Stimulated activated CD4-positive, alpha-beta T cell treated with anti-CD3 and anti-CD28 coated beads, TNF-alpha, amount 100 ng/mL, for 24 hours (primary cell): ENCODE measurements at places on chromosomes 2 and 18.

DNA sequence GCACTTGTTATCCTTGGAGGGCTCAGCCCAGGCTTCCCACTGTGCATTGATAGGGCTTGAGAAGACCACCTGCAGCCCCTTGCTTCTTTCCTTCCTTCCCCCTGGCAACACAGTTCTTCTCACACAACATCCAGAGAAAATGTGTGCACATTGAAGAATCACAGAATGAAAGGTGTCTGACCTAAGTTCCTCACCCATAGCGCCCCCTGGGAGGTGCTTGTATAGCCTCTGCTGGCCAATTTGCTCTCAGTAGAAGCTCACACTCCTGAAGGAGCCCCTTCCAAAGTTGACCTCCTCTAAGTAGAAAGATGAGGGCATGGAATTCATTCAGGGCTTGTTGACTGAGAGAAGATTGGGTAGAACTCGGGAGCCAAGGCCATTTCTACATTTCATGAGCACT is 758.4 kb upstream of the KLHL29 start:
- DNase-seq: no peak

GRCh38 chr18:10518595-10519255 is 7.1 kb upstream of the NAPG start:
- no peak for DNase-seq

GRCh38 chr2:28336982-28337627 is 55.6 kb upstream of the FOSL2 start:
- no peak for DNase-seq

- DNase-seq: no peak
Measured at GRCh38 chr2:238761868-238762267, 86.0 kb upstream of the TWIST2 start.

DNA sequence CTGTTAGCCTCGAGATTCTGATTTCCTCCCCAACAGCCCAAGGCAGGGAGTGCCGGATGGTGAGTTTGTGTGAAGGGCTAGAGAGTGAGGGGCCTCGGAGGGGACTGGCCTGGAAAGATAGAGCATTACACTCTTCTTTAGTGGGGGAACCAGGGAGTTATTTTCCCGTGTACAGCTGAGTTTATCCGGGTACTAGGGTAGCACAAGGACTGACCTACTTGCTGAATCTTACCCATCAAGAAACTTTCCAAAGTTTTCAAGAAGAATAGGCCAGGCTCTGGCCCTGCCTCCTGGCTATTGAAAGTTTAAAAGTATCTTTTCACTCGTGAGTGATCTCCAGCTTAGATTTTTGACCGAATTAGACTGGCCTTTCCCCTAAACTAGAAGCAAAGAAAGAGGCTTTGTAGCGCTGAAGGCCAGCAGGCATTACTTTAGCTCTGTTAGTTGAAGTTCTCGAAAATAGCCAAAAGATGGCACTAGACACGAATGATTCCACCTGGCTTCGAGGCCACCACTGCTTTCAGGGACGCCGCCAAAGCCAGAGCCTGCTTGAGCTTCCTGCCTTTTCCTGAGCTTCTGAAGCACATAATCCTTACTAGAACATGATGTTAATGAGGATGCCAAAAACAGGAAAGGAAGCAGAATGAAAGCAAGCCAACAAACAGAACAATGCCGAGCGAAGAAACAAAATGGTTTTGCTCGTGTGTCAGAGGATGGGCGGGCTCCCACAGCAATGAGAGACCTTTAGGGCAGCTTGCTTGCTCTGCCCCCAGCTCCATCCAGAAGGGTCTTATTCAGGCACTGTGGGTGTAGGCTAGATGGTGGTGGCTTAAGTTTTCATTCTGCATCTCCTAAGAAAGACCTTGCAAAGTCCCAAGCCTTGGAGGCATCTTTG is 55.8 kb downstream of the TSN start:
- no peak for DNase-seq

DNA sequence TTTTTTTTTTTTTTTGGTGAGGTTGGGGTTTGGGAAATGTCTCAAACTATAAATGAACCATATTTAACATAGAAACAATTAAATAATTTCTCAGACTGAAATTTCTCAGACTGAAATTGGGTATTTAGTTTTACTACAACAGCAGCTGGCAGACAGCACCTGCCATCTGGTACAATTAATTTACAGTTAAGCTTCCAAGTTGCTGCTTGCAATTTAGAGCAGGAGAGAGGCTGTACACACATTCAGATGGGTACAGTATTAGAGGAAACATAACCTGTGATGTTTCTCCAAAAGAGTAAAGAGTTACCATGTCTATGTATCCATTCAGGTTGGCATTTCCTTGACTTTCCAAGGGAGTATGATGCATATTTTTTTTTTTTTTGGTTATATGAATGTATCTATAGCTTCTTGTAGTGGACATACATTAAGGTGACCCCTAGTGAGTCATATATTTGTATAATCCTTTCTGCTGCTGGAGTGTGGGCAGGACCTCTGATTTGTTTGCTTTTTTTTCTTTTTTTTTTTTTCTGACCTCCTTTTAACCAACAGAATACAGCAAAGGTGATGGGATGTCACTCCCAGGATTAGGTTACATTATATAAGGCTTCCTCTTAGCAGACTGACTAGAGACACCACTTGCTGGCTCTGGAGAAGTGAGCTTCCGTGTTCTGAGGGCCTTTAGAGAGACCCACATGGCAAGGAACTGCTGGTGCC is 201.7 kb downstream of the PTH2R start:
- no peak for DNase-seq

- DNase-seq: no peak
Measured at GRCh38 chr2:233320470-233320869, 12.9 kb downstream of the SAG start.

DNA sequence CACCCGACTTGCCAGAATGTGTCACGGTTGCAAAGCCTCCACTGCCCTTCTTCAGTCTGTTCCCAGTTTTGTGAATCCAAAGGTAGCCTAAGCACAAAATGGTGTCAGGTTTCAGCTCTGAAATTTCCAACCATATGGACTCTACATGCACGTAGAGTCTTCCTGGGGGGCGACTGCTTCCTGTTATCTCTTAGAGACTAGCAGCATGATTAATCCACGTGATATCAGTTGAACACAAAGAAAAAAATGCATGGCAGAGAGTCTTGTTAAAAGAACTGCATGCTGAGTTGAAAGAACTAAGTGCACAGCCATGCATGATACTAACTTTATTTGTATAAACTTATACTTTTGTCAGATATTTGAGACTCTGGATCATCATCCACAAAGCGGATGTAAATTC is 404.4 kb downstream of the SOCS6 start:
- DNase-seq: no peak

DNA sequence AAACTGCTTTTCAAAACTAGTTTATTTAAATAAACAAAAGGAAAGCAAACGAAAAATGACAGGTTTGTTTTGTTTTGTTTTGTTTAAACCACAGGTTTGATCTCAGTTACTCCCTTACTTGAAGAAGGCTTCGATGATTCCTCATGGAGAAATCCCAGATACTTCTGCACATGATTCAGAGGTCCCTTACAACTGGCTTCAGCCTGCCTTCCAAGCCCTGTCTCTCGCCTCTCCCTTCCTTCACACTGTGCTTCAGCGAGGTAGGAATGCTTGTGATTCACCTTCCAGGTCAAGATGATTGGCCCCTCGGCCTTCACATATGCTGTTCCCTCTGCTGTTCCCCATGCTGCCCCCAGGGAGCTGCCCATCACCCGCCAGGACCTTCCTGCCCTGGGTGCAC is 104.1 kb upstream of the ITGA6 start:
- no peak for DNase-seq

- DNase-seq: no peak
Measured at GRCh38 chr18:2083691-2084090, 487.6 kb downstream of the METTL4 start.

DNA sequence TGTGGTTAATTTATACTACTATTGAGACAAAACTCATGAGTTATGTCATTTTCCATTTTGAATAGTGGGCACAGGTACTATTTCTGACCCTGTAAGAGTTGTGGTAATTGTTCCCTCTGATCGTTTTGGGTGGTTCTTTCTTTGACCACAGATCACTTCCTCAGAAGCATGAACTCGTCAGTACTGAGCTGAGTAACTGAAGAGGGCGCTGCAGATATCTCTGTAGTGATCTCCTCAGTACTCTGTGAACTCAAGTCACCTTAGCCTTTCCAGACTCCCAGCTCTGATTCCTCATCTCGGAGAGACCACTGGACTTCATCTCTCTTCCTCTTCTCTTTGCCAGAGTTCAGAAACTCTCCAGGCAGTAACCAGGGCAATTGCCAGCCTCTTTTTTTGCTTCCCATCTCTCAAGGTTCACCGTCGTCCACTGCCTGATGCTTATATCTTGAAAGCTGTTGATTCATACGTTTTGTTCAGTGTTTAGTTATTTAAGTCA is 9.4 kb upstream of the IL1RL1 start:
- peak; percentile 29 for DNase-seq

DNA sequence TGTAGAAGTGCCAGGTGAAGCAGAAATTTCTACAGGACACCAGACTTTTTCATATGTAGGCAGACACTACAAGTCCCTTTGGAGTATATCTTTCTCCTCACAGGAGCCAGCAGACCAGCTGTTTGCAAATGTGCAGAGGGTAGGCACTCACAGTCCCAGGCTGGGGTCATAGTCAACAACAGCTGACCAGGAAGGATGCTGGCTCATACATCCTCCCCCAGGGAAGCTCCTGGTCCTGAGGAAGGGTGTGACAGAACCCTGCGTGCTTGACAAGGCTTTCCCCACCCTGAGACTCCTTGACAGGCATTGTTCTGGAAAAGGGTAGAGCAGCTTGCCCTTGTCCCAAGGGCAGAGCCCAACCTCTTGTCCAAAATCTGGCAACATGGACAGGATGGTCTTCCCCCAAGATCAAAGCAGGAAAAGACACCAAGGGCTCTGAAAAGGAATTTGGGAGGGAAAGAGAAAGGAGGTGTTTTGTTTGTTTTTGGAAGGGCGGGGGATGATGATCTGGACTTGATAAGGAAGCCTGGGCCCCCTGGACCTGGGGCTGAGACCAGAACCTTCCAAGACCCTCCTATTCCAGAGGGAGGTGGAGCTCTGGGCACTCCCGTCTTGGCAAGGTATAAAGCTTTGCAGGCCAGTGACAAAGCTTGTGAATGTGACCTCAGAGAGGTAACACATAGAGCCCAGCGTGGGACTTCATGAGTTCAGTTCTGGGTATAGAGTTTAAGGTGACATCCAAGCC is 87.1 kb downstream of the GFPT1 start:
- no peak for DNase-seq

DNA sequence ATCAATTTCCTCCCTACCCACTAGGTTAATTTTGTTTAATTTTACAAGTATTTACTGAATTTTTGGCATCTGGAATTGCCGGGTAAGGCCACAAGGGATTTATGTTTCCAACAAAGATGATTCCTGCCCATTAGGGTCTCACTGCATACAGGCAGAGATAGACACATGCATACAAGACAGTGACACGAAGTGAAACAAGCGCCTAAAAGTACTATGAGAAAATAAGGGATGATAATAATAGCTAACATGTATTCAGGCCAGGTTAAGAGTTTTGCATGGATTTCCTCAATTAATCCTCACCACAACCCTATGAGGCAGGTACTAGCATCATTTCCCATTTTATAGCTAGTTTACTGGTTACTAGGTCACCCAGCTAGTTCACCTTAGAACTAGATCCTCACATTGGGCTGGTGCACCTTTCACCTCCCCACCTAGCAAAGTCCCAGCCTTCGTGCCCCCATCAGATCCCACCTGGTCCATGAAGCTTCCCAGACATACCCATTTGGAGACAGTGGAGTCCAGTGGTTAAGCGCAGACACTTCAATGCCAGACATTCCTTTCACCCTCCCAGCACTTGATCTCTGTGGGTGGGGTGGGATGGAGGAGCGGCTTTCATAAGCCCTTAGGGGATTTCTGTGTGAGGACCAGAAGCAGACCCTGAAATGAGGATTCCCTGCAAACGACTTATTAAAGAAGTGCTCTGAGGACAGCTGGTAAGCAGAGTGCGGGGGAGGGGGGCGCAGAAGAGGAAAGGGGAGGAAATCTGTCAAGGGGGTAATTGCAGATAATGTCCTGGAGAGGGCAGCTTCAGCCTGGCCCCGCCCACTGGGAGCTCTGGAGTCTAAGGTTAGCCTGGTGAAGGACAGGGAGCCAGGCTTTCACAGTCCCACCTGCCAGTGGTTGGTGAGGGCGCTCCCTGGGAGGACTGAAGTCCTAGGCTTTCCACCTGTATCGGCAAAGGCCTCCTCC is 5.8 kb upstream of the DGUOK start:
- DNase-seq: no peak

DNA sequence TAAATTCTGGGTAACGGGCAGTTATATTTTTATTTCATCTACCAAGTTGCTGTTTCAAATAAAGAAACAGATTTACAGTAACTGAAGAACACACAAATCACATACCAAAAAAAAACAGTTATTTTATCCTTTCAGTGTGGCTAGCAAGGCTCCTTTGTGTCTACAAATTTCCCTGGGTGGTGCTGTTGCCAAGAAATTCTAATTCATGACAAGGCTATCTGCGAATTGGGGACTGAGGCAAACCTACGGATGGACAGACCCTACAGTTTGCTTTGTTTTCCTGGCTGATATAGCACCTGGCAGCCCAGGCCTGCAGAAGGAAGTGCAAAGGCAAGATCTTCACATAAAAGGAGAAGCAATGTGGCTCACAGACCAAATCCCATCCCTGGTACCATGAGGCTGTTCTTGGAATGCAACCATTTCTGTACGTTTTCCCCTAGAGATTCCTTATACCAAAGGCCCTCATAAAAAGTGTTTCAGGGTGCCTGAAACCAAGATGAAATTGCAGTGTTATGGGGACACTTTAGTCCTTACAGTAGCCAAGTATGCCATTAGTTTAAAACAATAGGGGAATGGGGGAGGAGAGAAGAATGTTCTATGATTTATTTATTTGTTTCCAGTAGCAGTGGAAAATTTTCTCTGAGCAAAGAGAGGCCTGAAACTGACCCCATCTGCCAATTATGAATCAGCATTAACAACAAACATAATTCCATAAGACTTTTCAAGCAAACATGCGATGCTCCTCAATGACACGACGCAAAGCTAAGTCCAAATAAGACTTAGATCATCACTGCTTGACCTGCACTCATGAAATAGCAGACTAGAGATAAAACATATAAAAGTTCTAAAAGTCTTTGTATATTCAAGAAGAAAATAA is 4.3 kb downstream of the KLF7 start:
- no peak for DNase-seq

DNA sequence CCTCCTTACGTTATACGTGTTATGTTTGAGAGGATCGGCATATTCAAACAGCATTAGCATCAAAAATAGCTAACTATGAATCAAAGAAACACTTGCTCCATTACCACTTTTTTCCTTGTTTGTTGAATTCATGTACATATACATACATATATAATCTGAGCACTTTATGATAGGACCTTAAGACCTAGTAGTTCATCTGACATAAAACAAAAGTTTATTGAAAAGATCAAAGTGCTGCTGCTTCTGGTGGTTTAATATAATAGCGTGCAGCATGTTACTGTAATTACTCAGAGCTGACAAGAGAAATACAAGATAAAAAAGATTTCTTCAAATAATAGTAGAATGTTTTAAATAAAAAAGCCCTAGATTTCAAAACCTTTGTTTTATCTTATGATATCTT is 1850.9 kb upstream of the LRRTM1 start:
- DNase-seq: no peak

DNA sequence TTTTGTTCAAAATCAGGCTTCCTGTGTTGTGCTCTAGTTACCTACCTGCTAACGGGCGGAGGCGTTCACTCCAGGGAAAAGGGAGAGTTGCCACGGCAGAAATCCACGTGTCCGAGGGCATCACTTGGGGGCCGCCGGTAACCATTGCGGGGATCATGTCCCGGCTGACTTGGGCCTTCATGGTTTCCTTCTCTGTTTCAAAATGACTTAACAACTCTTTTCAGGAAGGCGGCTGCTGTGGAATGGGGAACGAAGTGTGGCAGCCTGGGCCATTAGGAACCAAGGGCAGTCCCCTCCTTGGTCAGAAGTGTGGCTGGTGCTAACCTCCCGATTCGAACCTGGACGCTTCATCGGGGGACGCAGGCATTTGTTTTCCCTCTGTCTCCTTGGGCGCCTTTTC is 56.8 kb downstream of the INPP5D start:
- no peak for DNase-seq
